ENCODE measurements at places on chromosomes 7 and 10.

DNA sequence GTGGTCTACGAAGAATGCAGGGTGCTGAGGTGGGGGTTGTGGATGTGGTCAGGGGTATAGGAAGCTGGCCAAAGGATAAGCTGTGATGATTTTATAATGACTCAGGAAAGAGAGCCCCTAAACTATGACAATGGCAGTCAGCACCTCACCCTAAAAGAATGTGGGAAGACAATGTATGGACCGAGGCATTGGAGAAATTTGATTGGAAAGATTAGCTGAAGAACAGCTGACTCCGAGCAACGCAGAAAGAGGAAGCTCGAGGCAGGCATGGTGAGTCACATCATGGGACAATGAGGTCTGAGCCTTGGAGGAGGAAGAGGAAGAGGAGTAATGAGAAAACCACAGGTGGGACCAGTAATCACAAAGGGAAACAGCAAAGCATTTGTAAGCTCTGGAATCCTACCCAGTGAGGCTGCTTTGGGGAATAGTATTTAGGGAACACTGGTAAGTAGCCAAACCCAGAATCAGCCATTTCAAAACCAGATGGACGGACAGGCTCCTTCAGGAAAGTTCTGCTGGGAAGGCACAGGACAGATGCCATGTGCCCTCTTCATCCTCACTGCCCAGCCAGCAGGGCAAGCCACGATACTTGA, 295.4 kb downstream of the PRPF18 start:
- DNase-seq: peak; percentile 72

- no peak for DNase-seq
Observed at GRCh38 chr7:106813705-106814305, 51.3 kb upstream of the PIK3CG start.

DNA sequence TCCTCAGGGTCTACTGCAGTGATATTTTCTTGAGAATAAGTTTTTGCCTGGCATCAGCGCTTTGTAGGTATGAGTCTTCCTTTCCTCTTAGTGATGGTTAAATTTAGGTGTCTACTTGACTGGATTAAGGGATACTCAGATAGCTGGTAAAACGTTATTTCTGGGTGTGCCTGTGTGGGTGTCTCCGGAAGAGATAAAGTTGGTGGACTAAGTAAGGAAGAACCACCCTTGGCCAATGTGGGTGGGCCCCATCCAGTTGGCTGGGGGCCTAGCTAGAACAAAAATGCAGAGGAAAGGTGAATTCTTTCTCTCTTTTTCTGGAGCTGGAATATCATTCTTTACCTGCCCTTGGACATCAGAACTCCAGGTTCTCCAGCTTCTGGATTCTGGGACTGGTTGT, 138.8 kb downstream of the ADCYAP1R1 start:
- no peak for DNase-seq

- DNase-seq: peak; percentile 72
Observed at GRCh38 chr7:38506756-38507155, 124.4 kb downstream of the AMPH start.

GRCh38 chr7:46542076-46542475, 621.0 kb upstream of the IGFBP3 start:
- no peak for DNase-seq

DNA sequence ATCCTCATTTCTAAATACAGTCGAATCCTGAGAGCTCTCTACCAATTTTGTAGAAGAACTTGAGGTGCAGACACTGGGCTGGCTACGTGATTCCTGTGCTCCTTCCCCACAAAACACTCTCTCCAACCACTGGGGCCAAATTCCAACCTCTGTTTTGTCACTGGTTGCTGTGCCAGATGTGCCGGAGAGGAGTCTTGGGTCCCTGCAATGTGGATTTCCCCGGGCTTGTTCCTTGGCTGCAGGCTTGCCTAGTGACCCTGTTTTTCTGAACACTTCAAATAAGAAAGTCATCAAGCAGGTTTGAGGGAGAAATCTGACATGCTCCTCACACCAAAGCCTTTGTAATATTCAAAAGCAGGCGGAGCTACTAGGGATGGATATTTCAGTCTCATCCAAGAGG, 44.4 kb upstream of the AGBL3 start:
- DNase-seq: no peak

DNA sequence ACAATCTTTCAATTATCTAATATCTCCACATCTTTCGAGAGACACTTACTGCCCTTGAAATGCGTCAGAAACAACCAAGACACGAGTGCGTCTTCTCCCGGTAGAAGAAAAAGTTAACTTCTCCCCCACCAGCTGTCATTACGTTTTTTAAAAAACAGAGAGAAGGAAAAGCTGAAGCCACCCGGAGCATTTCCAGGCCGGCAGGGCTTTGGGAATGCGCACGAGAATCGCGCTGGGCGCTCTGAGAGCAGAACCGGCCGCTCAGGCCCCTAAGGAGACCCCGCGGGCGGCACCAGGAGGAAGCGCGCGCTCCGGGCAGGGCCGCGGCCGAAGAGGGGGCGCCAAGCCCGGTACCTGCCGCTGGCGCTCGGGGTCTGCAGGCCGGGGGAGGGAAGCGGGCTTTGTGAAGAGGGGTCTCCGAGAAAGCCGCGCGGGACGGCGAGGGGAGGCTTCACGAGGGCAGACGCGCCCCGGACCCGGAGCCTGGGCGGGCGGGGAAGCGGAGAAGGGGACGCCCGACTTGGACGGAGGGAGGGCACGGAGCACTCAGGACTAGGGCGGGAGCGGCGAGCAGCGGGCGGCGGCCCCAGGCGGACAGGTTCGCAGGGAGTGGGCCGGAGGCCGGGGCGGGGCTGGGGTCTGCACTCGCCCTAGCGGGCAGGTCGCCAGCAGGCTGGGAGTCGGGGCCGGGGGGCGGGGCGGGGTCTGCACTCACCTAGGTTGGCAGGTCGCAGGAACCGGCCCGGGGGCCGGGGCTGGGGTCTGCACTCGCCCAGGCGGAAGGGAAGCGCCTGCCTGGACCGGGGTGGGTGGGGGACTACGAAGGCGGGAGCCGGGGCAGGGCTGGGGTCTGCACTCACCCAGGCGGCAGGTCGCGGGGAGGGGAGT, 932 bp downstream of the ESYT2 start:
- DNase-seq: peak; percentile 40

GRCh38 chr10:103373544-103373943, 5.8 kb downstream of the TAF5 start:
- no peak for DNase-seq

DNA sequence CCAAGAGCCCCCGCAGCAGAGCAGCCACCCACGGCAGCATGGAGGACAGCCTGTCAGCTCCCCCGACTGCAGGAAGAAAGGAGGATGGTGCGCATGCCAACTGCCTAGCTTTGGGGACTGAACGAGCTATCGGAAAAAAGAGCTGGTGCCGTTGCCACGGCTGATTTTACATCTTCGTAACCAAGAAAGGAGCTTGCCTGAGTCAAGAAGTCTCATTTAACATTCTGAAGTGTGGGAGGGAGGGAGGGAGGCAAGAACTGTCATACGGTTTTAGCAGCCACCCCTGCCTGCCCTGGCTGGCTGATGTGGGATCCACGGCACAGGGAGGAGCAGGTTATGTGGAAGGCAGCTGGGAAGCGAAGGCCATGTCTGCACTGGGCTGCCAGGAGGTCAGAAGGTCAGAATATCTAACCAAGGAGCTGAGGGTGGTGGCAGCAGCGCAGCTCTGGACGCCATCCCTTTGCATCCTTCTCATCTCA, 74.7 kb upstream of the CAMK2B start:
- no peak for DNase-seq

- DNase-seq: no peak
Observed at GRCh38 chr10:60917331-60918280, 26.4 kb downstream of the RHOBTB1 start.

GRCh38 chr10:15103513-15103912, 6.4 kb downstream of the RPP38 start:
- DNase-seq: no peak

DNA sequence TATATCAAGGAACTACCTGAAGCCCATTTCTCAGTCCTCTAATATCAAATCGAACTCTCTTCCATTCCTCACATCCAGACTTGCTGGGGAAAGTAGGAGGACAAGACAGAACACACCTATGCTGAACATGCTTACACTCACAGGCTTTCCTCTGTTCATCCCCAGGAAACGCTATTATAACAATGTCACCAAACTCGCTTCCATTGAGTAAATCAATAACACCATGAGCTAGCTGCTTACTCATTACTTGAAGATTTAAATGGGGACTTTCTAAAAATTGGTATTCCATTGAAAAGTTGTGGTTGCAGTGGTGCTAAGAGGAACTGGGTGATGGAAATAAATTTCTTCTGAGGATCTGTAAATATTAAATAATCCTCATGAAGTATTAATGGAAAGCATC, 88.8 kb downstream of the SLC25A13 start:
- no peak for DNase-seq

DNA sequence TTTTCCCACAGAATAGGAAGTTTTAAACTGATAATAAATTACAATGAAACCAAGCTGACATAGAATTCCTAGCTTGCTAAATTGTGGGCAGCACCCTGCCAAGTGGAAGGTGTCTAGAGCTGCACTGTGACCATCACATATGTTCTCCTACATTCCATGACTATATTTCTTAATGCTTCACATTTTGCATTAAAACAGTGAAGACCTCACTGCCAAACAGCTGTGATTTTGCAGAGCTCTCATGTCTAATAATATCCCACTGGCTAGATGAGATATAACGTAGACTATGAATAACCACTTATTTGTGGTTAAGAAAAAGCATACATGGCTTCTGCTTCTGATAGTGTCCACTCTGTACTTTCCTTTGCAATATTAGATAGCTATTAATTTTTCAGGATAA, 228.3 kb upstream of the TEX47 start:
- DNase-seq: no peak

GRCh38 chr10:48456361-48456804, 148.5 kb downstream of the ARHGAP22 start:
- no peak for DNase-seq

DNA sequence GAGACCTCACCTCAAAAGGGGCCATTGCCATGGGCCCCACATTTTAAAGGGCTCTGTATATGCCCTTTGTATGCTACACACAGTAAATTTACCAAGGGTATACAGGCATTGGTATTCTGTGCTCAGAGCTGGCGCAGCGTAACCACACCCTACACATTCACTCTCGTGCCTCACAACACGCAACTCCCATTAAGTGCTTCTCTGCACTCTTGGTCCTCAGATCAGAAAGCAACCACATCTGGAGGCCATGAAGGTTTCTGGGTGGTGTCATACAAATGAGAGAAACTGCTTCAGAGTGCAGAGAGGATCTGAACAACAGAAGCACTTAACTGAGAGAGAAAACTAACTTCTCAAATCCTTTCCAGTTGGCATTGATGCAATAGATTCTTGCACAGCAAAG, 9.4 kb upstream of the CACUL1 start:
- DNase-seq: peak; percentile 24
